ELR (cell line): ENCODE measurements at places on chromosomes 1 and 21.

DNA sequence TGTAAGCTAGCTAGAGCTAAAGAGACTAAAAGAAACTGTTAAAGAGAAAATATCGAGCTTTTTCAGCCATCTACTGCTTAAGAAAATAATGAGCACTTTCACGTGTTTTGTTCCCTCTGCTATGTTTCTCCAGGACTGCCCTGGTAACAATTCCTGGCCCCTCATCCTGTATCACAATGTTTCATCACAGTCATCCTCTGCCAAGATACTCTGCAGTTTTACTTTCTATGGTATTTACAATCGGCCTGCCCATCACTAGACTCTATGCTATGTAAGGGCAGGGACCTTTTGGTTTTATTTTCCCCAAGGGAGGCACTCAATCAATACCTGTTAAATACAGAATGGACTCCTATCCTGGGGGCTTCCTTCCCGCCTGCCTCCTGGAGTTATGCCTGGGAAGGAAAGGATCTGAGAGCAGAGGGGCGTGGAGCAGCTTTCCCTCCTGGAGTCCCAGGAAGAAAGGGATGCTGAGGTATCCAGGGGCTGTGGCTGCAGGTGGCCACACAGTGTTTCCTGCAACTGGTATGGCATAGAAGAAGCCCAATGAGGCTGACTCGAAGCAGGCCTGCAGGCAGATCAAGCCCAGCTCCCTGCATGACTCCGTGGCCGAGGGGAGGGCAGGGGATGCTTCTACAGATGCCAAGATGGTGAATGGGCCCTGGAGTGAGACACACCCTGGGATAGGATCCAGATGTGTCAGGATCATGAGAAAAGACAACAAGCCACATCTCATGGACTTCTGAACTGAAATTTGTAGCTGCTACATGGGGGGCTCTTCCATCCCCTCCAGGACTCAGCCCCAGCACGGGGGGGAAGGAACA is 52.9 kb downstream of the MATN1 start:
- peak; percentile 54 for DNase-seq

DNA sequence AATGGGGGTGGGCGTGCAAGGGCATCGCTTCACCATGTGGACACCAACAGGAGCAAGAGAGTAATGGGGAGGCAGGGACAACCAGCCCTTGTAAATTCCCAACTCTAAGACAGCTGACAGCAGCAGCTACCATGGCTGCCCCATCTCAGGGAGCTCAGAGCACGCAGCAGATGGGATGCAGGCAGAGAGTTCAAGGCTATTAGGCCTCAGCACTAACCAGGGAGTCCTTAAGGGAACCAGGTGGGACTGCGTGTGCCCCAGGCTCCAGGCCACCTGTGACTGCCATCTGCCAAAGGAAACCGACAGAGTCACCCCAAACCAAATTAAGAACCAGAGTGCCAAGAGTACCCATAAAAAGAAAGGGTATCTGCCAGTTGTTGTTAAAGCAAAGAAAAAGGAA is 33.7 kb upstream of the PRDM2 start:
- no peak for DNase-seq

GRCh38 chr1:37437087-37437486 is 37.3 kb upstream of the ZC3H12A start:
- no peak for DNase-seq

GRCh38 chr1:152244576-152245273 is 20.7 kb upstream of the HRNR start:
- peak; percentile 81 for DNase-seq

- no peak for DNase-seq
Observed at GRCh38 chr1:39608921-39609320, 30.5 kb downstream of the HEYL start.

GRCh38 chr1:60425528-60425927 is 352.0 kb upstream of the C1orf87 start:
- peak; percentile 9 for DNase-seq

- DNase-seq: no peak
Observed at GRCh38 chr1:81020506-81020905, 780.2 kb upstream of the ADGRL2 start.

GRCh38 chr21:14687268-14687625 is 141.1 kb upstream of the SAMSN1 start:
- DNase-seq: no peak

DNA sequence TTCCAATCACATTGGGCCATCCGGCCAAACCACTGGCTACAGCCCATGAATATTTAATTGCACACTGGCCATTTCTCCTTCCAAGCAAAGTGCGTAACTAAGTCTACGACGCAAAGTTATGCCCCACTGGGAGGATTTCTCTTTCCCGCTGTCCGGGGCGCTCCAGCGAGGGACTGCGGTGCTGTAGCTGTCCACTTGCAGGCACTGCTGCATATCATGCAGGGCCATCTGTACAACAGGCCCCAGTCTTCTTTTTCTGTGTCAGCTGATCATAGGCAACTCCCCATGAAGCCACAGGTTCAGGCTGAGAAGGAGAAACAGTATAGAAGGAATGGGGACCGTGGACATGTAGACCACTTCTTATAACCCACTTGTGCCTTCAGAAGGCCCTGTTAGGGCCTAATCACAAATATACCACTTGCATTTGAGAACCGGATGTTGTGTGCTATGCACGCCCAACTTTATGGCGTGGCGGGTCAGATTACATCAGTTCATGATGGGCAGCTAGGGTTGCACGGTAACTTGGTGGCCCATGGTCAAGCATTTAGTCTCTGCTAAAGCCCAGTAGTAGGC is 58.0 kb downstream of the ADSS2 start:
- no peak for DNase-seq

- no peak for DNase-seq
Observed at GRCh38 chr21:42200906-42201614, 17.9 kb upstream of the ABCG1 start.

- no peak for DNase-seq
Observed at GRCh38 chr21:43969115-43969444, 43.0 kb upstream of the TRAPPC10 start.

DNA sequence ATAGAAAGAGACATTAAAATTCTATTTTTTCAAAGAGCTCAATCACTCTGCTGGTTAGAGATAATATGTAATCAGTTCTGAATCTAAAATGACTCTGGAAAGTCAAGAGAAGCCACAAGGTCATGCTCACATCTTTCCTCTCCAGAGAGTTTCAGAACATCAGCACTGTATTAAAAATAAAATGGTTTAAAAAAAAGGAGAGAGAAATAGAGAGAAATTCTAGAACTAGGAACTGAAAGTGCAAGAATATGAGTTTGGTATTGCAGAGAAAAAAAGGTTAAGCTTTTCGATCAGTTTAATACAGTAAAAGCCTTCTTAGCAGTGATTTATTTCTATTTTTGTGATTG is 44.0 kb upstream of the DIPK1A start:
- no peak for DNase-seq
